ENCODE measurements at places on chromosomes 3 and 15.

GRCh38 chr3:133377396-133377795, 22.5 kb upstream of the BFSP2 start:
- peak; percentile 64 for DNase-seq

DNA sequence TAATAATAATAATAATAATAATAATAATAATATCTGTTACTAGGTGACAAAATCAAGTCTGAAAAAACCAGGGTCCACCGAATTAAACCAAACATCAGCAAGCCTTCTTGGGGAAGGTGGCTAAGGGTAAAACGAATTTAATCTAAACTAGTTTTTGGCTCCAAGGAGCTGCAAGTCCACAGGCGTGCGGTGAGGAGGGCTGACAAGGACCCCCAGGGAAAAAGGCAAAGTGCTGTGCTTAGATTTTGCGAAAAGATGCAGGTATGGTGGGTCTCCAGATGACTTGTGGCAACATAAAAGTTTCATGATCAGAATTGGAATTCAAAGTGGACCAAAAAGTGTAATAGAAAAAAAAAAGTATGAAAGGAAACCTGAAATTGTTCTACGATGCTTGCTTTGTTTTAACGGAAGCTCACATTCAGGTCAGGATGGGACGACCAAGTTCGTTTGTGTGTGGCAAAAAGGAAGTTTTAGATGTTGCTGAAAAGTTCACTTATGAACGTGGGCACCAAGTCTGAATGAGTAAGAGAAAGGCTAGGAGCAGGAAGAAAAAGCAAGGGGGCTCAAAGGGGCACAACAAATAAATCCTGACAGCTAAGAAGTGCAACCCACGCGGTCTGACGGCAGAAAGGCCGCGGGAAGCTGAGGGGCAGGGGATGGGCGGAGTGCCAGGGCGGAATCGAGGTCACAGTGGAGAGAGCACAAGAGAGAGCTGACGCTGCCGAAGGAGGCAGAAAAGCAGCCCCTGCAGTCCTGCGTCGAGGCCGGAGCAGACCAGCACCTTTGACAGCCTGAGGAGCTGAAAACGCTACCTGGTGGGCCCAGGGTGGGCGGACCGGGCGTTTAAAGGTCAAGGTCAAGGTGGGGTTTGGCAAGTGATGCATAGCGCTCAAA, 1.1 kb downstream of the WDR82 start:
- DNase-seq, result peak; percentile 59

DNA sequence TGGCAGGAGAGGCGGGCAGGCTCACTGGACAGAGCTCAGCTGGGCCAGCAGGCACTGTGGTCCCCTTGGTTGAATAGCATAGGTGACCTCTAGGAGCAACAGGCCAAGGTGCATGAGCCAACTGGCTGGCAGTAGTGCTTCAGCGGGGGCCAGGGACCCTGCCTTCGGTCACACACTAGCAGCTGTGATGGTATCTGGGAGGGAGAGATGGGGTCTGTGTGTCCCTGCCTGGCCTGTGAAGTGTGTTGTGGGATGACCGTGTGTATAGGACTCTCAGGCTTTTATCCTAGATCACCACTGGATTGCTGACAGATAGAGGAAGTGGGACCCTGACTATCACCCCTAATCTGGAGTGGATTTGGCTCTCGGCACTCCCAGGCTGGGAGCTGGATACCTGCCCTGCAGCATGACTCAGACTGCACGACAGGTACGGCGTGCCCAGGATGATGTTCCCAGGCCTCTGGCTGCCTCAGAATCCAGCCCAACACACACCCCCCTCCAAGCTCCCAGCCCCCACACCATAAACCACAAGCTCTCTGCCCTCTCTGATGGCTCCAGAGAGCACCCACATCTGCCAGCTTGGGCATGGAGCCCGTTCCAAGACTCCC, 7.8 kb downstream of the RPS17 start:
- DNase-seq, result no peak

DNA sequence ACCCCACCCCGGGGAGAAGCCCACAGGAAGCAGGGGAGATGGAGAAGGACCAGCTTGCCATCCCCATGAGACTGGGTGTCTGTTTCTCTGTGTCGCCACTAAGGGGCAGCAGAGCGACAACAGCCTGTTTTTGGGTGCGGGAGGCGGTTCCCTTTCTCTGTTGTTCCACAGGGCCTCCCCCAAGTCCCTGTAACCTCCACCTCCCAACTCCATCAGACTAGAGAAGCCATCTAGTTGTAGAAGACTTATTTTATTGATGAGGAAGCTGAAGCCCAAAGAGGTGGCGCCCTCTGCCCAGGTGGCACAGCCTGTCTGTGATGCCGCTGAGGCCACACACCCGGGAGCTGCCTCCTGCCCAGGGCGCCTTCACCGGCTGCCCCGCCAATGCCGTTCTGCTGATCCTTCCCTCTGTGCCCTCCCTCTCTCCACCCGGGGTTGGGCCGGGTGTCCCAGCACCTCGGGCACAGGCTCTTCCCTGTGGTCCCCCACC, 3.9 kb upstream of the CCDC9B start:
- peak; percentile 71 for DNase-seq

DNA sequence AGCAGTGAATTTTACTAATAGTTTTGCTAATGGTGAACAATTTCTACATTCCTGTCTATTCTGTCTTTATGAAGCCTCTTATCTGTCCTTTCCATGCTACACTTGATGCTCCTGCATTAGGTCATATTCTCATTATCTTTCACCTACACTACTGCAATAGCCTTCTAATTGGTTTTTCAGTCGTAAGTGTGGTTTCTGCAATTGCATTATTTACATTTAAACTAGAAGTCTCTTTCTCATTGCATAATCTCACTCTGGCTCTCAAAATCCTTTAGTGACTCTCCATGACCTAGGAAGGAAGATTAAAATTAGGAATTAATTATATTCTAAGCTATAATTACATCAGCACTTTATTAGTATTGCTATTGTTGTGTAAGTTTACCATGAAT, 686.5 kb downstream of the IGSF11 start:
- DNase-seq, result no peak

DNA sequence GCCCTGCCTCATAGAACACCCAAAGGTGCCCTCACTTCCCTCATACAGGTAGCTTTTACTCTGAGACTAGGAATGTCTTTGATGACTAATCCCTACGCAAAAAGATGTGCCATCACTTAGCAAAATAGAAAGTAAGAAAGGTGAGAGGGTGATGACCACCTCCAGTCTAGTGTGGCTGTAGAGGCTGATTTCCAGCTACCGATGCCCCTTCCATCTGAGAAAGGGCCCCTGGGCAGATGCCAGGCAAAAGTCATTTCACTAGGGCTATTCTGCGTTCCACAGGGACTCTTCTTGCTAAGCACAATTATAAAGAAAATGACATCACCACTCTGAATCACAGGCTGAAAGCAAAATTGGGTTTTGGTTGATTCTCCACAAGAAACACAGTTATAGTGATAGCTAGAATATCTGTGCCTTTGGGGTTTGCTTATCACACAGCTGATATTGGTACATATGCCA, 77.4 kb downstream of the RBPMS2 start:
- no peak for DNase-seq

DNA sequence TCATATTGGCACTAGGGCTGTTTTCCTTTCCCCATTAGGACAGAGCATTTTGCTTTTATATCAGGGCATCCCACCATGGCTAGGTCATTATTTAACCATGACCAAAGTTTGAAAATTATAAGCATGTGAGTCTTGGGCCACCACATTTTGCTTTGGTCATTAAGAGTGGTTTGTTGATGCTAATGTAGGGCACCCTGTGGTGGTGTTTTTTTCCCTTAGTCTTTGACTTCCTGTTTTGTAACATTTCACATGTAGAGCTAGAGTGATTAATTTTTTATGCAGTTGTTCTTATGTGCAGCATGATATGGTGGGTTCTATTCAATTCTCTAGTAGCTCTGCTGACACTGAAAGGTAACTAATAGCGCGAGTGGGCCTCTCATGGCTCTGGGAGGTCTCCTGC, 249.6 kb upstream of the ROBO1 start:
- peak; percentile 0 for DNase-seq

GRCh38 chr3:55724821-55725220, 237.7 kb upstream of the WNT5A start:
- no peak for DNase-seq

DNA sequence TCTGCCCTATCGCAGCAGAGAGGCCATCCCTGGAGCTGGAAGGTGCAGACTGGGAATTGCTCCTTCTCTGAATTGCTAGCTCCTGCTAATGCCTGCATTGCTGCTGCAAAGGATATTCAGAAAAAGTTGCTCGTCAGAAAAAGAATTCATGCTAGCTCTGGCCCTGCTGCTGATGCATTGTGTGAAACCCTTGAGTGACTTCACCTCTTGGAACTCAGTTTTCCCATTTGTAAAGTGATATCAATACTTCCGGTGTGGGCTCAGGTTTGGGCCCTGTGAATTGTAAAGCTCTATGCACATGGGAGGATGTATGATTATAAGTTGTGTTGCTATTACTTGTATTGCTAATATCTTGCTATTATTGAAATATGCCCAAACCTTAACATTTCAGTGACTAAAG, 11.4 kb downstream of the SQOR start:
- DNase-seq, result peak; percentile 37

- no peak for DNase-seq
Measured at GRCh38 chr3:148599481-148599880, 98.2 kb upstream of the AGTR1 start.

DNA sequence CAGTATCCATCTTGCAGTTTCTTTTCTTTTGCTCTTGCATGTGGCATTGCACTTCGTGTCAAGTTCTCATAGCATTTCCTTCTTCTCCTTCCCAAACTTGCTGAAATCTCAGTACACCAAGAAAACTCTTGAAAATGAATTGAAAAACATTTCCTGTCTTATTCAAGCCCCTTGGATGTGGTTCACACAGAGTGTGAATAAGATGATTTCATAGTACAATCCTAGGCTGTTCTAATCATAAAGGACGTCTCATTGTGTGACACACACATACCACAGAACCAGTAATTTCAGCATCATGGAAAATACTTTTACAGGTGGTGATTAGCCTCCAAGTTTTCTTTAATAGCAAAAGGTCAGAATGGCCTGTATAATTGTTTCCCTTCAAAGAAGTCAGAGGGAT, 121.6 kb upstream of the AADACL2 start:
- no peak for DNase-seq

- peak; percentile 17 for DNase-seq
Measured at GRCh38 chr3:87810452-87811016, 248.3 kb downstream of the CGGBP1 start.
